ENCODE measurements at places on chromosomes 12 and 14.

GRCh38 chr12:131115766-131116467 is 162.2 kb downstream of the ADGRD1 start:
- DNase-seq: no peak

- no peak for DNase-seq
Measured at GRCh38 chr14:105473033-105473676, 1.5 kb upstream of the CRIP2 start.

DNA sequence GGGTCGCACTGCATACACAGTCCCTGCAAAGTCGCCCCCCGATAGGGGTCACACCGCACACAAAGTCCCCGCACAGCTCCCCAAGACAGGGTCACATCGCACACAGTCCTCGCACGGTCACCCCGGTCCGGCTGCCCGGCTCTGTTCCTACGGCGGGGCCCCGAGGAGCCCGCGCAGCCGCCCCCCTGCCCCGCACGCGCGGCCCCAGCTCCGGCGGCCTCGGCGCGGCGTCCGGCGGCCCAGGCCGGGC is 300 bp downstream of the SSH1 start:
- no peak for DNase-seq

GRCh38 chr14:99884834-99885648 is 91.8 kb downstream of the EML1 start:
- DNase-seq: peak; percentile 39

GRCh38 chr14:45222485-45223262 is 30.3 kb downstream of the MIS18BP1 start:
- DNase-seq: no peak

GRCh38 chr12:19546611-19547162 is 107.4 kb downstream of the AEBP2 start:
- DNase-seq: no peak

- DNase-seq: no peak
Measured at GRCh38 chr14:40402957-40403356, 970.7 kb upstream of the FBXO33 start.

DNA sequence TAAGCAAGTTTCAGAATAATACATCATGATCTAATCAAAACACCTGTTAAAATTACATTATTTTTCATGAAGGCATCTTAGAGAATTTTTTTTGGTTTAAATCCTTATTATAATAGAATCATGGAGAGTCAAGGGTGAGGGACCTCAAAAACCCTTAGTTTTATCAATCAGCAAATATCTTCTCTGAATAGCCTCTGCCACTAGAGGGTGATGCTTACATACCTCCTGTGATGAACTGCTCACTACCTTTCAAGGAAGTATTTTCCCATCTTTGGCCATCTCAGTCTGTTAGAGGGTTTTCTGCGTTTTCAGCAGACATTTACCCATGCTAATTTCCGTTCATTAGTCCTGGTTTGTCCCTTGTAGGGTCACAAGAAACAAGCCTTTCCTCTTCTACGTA is 200.2 kb downstream of the TRHDE start:
- DNase-seq: no peak

- no peak for DNase-seq
Measured at GRCh38 chr14:22334627-22335026, 254.4 kb downstream of the DAD1 start.

DNA sequence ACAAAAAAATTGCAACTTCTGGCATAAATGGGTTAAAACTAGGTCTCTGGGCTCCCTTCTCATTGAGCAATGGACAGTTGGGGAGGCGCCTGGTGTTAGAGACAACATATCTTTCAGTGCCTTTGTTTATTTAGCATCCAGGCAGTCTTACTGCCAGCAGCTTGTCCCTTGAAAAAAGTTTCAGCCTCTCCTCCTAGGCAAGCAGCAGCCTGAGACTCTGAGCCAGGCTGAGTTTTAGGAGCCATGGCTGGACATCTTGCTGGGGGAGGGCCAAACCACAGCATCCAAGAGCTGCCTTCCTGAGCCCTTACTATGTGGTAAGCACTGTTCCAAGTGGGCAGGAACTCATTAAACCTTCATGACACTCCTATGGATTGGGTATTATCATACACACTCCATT is 10.1 kb upstream of the JDP2 start:
- DNase-seq: no peak

DNA sequence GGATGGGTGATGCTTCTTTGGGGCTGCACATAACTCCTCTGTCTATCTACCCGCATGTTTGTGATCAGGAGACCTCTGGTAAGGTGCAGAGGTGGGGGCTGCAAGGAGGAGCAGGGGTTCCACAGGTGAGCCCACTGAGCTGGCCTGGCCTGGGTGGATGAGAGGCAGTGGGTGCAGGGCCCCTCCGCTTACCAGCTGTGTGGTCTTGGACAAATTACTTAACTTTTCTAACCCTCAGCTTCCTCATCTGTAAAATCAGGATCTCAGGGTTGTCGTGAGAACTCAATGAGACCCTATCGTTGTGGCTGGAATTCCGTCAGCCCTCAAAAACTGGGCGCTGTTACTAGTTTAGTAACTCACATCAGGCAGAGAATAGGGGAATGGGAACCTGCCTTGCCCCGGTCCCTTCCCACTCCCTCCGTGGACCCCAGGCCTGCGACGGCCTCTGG is 7.5 kb downstream of the PTPN6 start:
- DNase-seq: no peak

- peak; percentile 32 for DNase-seq
Measured at GRCh38 chr12:130456375-130457199, 118.9 kb downstream of the PIWIL1 start.

DNA sequence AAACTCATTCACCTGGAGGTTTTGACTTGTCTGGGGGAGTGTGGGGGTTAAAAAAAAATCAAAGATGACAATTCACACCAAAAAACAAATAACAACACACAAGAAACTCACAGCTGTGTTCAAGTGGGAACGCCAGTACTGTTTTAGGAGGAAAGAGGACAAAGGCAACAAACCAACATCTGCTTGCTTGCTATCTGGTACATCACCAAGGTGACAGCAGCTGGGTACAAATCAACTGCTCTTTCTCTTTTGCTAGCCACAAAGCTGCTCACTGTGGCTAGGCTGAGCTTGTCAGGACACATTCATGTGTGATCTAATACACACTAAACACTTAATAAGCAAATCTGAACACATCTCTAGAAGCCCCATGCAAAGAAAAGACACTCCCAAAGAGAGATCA is 128.0 kb upstream of the RAP1B start:
- DNase-seq: no peak

All from head of caudate nucleus (tissue), 42 donors.